ENCODE measurements at places on chromosomes 1 and 21.
A peak's percentile ranks its signal among the peaks of the same experiment; 100 is the strongest.

GRCh38 chr1:235834620-235835019 lies 32.1 kb downstream of the LYST start:
- no peak for DNase-seq

DNA sequence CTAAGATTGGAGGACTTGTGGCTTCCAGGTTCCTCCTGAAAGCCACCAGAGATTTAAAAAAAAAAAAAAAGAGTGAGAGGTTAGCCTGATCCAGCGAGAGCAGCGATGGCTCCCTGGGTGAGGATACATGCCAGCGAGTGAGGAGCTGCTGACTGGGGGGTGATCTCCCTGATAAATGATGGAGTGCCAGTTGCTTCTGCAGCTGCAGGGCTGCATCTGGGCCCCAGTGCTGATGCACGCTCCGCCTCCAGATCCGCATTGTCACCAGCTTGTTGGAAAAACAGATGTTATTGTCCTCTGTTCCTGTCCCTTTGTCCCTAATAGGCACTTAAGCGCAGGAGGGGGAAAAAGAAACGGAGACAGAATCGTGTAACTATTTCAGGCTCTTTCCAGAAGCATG lies 28.6 kb downstream of the UBIAD1 start:
- no peak for DNase-seq

DNA sequence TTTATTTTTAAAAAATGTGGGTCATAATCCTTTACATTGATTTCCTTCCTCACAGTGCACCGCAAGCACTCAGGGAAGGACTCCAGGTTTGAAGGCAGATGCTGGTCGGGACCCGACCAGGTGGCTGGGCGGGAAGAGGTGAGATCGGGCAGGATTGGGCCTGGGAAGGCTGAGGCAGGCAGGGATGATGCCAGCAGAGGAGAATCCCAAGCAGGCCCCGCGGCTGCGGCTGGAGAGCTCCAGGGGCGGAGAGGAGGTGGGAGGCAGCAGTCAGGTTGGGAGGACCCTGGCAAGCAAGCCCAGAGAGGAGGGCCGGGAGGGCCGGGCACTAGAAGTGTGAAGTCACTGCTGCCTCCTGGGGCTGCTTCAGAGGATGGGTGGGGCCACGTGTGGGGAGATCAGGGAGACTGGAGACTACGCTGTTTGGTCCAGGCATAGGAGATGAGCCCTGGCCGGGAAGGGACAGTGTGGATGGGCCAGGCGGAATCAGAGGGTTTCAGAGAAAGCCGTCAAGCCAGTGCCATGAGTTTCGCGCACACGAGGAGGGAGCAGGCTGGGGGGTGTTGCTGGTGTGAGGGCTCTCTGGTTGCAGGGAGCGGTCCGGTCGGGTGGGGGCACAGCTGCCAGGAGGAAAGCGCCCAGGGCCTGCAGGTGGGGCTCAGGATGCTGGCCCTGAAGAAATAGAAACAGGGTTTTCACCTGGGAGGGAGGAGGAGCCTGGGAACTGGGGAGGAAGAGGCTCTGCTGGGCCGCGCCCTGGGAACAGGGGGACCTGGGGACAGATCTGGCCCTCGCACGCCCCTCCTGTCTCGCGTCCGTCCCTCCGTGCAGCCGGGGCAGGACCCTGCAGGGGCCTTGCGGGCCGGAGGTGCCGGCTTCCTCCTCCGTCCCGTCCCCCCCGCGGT lies 888 bp upstream of the COL18A1 start:
- no peak for DNase-seq

- no peak for DNase-seq
Observed at GRCh38 chr1:55184859-55185258, 30.3 kb downstream of the USP24 start.

DNA sequence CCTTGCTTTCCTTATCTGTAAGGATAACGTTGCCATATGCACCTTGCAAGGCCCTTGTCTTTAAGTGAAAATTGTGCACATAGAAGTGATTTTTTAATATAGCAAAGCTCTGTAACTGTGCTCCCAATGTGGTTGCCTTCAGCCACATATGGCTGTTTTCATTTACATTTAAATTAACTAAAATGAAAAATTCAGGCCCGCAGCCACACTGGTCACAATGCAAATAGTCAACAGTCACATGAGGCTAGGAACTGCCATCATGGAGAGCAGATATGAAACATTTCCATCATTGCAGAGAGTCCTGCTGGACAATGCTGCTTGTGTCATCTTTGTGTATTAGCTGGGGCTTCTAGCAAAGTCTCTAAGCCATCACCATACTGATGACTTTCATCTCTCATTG lies 83.4 kb downstream of the PGBD5 start:
- no peak for DNase-seq

GRCh38 chr1:63918418-63918945 lies 144.7 kb downstream of the ROR1 start:
- DNase-seq = no peak

- DNase-seq = no peak
Observed at GRCh38 chr1:18142969-18143368, 35.4 kb downstream of the IGSF21 start.

- peak; percentile 34 for DNase-seq
Observed at GRCh38 chr1:180178511-180179161, 24.0 kb downstream of the QSOX1 start.

- no peak for DNase-seq
Observed at GRCh38 chr1:81410351-81410750, 390.4 kb upstream of the ADGRL2 start.

GRCh38 chr1:210384625-210385024 lies 55.9 kb downstream of the HHAT start:
- no peak for DNase-seq

DNA sequence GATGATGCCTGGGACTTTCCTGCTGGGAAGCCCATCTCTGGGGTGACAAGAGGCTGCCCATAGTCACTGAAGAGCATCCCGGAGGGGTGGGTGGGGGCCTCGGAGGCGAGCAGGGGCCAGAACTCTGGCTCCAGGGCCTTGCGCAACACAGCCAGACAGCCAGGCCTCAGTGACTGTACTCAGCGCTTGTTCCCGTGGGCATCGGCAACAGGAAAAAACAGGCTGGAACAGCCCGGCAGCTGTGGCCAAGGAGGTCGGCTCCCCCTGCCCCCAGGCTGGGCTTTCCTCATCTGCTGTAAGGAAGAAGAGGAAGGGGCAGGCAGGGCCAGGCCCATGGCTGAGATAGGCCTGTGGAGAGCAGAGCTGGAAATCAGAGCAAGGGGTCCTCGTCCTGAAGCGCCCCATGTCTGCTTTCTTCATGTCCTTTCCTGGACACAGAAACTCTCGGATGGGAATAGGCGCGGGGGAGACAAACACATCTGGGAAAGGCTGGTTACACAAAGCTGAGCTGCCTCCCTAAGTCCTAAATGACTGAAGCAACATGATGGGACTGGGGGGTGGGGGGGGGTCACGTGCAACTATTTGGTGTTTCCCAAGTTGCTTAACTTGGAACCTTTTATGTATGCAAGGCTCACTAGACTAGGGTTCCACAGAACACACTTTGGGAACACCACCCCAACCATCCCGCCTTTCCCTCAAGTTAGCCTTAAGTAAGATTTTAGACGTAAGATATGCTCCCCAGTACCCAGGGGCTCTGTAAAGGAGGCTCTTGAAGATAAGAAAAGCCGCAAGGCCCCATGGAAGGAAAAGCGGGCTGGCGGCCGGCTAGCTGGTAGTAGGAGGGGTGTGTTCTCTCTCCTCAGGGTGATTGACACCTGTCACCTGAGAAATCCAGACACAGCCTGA lies 30.7 kb downstream of the HSPG2 start:
- DNase-seq = no peak

DNA sequence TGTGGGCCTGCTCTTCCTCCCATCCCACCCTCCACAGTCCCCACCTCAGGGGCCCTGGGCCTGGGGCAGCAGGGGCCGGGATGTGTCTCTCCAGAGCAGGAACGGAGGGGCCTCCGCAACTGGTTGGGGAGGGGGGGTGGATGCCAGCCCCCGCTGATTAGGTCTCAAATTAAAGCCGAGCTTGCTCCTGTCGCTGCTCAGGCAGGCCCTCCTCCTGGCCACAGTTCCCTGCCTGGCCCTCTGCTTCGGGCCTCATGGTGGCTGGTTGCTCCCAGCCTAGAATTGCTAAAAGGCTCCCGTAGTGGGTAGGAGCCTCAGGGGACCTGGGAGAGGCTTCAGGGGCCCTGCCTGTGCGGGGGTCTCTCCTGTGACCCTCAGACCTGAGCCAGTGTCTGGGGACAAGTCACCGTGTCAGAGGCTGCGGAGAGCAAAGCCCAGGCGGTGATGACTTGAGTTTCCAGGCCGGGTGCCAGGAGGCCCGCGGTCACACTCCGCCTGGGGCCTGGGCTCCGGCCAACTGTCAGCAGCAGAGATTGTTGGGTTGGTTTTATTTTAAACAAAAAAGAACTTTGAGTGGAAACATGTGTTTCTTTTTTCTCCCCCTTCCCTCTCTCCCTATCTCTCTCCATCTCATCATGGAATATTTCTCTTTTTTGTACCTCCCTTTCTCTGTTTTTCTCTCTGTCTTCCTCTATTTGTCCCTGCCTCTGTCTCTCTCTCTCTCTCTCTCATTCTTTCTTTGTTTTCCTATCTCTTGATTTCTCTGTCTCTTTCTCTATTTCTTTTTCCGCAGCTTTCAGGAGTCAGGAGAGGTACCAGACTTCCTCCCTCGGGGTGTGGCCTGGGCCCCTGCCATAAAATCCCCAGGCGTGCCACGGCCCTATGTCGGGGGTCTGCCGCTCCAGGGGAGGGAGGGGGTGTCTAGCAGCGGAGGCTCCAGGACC lies 20.0 kb upstream of the EPHA2 start:
- DNase-seq = peak; percentile 82

DNA sequence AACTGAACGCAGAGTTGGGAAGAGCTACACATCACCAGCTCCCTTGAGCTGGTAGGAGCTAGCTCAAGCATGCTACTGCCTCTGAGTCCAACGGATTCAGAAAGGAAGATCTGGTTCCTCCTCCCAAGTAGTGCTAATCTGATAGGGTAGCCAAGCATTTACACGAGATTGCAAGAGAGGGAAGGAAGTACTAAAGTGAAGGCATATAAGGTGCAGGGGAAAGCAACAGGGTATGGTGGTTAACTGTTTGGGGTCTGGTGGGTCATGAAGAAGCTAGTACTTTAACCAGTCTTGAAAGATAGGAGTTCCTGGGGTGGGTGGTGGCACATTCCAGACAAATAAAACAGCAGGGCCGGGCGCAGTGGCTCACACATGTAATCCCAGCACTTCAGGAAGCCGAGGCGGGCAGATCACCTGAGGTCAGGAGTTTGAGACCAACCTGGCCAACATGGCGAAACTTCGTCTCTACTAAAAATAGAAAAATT lies 20.2 kb upstream of the ZNF436 start:
- no peak for DNase-seq

- DNase-seq = peak; percentile 16
Observed at GRCh38 chr1:18256282-18257235, 149.0 kb downstream of the IGSF21 start.

DNA sequence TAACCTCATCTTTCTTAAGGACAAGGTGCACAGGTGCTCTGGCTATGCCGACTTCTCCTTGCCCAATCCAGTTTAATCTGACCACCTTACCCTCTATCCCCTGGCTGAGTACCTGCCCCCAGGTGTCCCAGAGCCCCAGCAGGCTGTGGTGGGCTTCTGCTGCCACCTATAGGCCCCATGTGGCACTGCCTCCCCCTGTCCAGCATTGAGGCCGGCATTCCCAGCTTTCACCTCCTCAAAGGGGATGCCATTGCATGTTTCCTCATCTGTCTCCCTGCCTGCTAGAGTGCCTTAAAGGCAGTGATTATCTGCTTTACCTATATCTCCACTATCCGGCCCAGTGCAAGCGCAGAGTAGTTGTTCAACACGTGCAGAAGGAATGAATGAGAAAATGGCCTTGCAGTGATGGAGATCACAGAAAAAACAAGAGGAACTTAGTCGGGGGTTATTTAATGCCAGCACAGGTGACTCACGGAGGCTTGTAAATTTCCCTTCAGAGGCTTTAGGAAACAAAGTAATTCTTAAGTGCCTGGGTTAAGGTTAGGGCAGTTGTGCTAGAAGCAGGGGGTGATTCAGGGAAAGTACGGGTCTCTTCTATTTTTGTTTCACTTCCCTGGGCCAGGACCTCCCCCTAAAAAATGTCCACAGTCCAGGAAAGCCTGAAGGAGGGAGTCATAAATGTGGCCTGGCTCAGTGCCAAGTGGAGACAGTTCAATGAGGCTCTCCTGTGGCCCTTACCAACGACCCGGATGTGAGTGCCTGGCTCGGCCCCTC lies 131.8 kb upstream of the NGF start:
- DNase-seq = no peak

- no peak for DNase-seq
Observed at GRCh38 chr21:17819877-17820229, 697 bp upstream of the C21orf91 start.

GRCh38 chr1:46188295-46189030 lies 9.8 kb downstream of the POMGNT1 start:
- DNase-seq = peak; percentile 75

GRCh38 chr1:115740811-115741210 lies 27.7 kb downstream of the CASQ2 start:
- DNase-seq = no peak

DNA sequence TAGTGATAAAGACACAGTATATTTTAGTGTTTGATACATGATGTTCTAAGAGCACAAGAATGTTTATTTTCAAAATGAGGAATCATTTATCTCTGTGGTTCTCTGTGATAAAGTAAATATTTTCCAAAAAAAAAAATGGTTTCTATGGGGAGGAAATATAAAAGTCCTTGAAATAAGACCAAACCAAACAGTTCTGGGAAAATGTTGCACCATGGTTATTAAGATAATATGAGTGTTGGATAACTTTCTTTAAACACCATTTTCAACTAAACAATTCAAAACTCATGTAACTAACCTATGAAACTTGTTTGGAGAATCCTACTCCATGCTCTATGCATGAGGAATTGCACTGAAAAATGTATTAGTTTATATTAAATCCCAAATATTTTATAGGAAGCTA lies 184.6 kb downstream of the KCNT2 start:
- DNase-seq = no peak

DNA sequence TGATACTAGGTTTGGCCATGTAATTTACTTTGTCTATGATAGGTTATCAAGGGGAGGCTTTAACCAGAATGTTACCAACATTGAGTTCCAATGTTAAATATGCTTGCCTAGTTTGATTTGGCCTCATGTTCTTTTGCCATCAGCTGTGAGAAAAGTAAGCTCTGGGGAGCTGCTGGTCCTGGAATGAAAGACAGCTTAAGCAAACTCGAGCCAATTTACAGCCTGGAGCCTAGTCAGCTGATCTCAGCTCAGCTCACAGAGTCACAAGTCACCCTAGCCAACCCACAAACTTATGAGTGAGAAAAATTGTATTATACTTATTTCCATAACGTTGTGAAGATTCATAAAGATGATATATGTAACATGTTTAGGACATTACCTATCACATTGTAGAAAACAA lies 426.7 kb downstream of the RWDD3 start:
- DNase-seq = no peak

GRCh38 chr1:33275195-33275594 lies 18.9 kb downstream of the ZNF362 start:
- no peak for DNase-seq

DNA sequence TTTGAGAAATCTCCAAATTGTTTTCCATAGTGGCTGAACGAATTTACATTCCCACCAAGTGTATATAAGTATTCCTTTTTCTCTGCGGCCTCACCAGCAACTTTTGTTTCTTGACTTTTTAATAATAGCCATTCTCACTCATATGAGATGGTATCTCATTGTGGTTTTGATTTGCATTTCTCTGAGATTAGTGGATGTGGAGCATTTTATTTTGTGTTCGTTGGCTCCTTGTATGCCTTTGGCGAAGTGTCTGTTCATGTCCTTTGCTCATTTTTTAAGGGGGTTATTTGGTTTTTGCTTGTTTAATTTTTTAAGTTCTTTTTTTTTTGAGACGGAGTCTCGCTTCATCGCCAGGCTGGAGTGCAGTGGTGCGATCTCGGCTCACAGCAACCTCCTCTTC lies 45.1 kb upstream of the MPC2 start:
- DNase-seq = no peak
